Activated naive CD4-positive, alpha-beta T cell treated with anti-CD3 and anti-CD28 coated beads, Interleukin-2, amount 50 U/mL, for 16 hours (primary cell): ENCODE measurements at places on chromosomes 7 and 10.

GRCh38 chr7:22182149-22182548, 174.8 kb downstream of the RAPGEF5 start:
- no peak for DNase-seq

DNA sequence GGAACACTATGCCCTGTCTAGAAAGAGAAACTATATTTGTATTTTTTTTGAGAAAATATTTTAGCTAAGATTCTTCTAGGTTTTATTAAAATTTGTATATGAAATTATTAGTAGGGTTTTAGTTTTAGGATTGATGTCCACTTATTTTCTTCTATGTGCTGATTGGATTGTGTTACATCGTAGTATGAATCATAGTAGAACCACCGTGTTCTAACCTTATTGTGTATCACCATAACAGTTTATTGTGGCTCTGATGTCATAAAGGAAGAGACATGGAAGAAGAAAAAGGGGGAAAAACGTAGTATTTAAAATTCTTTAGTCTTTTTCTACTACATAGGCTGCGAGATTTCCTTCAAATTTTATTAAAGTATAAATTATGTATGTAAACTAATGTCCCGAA, 1.9 kb downstream of the AGBL3 start:
- DNase-seq: no peak

- no peak for DNase-seq
These were observed 198.3 kb upstream of the YAE1 start for GRCh38 chr7:39367943-39368342.

- no peak for DNase-seq
These were observed 45.2 kb downstream of the DIP2C start for GRCh38 chr10:644076-644942.

GRCh38 chr7:46881507-46882127, 700.3 kb downstream of the TNS3 start:
- DNase-seq: no peak

DNA sequence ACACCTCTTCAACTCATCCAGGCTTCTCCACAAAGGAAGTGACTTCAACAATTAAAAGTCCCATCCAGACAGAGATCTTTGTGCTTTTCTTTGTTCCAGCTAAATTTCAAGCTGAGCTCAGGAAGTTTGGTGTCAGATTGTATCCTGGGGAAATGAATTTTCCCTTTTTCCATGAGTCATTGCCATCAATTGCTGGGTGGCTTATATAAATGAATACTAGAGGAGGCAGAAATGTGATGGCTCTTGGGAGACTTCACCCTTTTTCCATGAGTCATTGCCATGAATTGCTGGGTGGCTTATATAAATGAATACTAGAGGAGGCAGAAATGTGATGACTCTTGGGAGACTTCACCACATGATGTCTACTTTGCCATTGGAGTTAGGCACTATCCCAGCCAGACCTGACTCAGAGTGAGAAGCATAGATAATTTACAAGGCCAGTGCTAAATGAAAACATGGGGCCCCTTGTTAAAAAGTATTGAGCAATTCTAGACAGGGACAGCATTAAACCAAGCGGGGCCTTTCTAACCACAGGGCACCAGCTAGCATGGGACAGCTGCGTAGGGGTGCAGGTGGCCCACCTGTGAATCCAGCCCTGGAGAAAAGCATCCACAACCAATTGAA, 339.2 kb upstream of the PODXL start:
- DNase-seq: no peak
